ENCODE measurements at places on chromosomes 7 and 10.

- no peak for DNase-seq
Observed at GRCh38 chr7:5528815-5529442, 105.3 kb upstream of the TNRC18 start.

DNA sequence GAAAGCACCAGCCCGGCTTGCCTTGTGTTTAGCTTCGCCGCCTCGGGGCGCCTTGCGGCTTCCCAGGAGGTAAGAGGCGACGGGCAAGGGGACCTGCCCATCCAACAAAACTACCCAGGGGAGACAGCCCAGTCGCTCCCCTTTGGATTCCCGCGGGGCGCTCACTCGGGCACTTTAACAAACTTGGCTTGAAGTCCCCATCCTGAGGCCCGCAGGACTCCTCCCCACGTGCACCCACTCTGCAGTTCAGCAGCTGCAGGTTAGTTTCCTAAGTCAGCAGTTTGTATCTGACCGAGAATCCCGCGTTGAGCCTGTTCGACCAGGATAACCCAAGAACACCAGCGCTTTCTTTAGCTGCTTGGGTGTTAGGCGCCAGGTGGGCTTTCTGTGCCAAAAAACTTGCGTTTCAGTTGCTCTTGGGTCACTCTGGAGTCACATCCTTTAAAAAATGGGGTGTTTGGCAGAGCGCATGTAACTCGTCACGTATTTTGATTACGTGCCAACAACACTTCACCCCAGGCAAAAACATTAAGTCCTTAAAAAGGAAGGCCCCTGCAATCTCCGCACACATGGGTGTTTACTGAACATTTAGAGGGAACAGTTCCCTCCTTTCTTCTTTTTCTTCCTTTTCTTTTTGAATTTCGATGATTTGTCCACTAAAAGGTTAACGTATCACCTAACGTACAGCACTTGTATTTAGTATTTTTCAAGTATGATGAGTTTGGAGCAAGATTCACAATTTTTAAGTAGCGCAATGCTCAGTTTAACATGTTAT lies 876 bp downstream of the DNAH11 start:
- DNase-seq: no peak

DNA sequence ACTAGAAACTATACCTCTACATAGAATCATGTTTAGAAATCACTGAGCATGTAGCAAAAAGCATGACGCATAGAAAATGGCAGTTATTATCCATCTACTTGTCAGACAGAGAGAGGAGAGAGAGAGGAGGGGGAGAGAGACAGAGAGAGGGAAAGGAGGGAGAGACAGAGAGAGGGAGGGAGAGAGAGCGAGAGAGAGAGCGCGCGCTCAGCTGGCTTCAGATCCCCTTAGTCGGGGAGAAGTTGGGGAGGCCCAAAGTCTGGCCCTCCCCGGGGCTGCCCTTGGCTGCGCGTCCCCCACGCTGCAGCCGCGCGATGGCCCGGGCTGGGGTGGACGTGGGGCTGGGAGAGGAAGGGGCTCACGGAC lies 37.0 kb downstream of the CNPY1 start:
- no peak for DNase-seq

DNA sequence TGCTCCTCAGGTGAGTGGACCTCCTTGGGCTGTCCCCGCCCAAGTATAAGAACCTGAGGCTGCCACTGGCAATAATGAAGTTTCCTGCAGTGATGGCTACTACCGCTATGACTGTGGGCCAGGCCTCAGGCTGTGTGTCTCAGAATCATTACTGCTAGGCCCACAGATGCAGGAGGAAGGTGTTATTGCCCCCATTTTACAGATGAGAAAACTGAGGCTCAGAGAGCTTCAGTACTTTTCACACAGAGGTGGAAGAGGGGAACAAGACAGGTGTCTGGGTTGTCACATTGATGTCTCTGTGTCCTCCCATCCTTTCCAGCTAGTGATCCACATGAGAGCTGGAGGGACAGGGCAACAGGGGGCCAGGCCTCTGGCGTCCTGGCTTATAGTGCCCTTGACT lies 155.2 kb downstream of the CDH23 start:
- DNase-seq: no peak

- DNase-seq: no peak
Observed at GRCh38 chr7:128097211-128097731, 66.0 kb upstream of the LRRC4 start.

- no peak for DNase-seq
Observed at GRCh38 chr7:152366662-152367061, 69.1 kb downstream of the KMT2C start.

DNA sequence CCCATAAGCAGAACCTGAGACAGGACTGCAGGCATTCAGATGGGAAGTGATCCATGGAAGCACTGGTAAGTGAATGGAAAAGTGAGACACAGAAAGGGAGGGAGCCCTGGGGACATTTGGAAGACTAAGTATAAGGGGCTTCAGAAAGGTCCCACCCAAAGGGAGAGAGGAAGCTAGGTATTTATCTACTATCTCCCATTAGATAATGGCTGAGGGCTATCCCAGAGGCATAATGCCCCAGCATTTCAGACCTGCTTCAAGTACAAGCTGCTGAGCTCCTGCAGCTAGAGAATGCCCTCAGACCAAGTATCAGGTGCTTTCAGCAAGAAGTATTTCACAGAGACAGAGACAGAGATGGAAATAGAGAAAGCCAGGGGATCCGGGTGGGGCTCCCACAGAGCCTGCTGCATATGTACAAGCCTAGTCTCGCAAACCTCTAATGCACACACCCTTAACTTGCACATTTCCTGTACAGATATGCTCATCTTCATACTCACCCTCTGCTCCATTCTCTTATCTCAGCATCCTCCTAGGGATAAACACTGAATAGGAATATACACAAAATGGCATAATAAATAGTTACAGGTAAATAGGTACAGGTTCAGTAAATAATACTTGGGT lies 20.2 kb downstream of the KDM7A start:
- DNase-seq: no peak

DNA sequence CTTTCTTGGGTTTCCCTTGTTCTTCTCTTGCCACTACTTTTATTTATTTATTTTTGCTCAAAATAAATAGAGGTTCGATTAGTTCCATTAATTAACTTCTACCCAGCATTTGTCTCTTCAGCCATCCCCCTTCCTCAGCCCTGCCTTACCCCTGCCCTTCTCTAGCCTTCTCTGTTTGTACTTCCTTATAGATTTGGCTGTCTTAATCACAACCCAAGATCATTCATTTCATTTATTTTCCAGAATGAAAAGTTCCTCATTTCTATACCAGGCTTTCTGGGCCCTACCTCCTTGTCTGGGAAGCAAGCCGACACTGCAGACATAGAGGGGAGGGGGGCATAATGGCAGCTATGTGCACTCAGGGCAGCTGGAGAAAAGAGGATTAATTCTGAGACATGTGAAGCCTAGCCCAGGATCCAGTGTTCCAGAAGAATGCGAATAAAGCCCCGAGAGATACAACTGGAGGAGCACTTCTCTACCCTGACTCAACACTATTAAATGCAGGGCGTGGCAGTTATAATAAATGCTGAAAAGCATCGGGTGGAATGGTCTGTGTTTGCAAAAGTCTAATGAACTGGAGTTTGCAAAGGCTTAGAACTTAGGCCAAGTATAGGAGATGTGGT lies 6.4 kb upstream of the PDCD4 start:
- DNase-seq: no peak

DNA sequence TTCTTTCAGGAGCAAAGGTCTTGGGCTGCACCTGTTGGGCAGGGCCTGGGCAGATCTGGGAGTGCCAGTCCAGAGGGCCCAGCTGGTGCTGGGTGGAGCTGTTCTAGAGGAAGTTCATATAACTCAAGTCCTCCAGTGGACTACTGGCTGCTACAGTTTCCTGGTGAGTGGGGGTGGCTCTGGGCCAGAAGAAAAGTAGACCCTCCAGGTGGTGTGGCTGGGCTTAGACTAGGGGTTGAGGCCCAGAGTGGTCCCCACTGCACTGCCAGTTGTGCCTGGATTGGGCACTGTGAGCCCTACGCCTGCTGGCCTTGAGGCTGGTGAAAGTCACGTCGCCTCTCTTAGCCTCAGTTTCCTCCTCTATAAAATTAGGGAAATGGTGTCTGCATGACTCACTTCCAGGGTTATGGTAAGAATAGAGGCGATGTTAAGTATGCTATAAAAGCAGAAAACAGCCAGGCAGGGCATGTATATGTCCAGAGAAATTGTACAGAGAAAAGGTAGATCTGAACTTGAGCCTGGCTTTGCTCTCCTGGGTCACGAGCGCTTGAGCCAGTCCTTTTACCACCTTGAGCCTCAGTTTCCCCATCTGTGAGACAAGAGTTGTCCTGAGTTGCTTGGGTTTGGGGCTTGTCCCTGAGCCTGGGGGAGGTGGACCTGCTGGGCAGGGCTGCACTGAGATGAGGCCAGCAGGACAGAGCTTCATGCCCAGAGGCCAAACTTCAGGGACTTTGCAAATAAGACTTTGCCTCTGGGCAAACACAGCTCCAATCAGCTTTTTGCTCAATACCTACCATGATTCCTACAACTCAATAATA lies 3.8 kb upstream of the CLDN3 start:
- no peak for DNase-seq

GRCh38 chr10:22605168-22605567 lies 109.2 kb downstream of the PIP4K2A start:
- no peak for DNase-seq

DNA sequence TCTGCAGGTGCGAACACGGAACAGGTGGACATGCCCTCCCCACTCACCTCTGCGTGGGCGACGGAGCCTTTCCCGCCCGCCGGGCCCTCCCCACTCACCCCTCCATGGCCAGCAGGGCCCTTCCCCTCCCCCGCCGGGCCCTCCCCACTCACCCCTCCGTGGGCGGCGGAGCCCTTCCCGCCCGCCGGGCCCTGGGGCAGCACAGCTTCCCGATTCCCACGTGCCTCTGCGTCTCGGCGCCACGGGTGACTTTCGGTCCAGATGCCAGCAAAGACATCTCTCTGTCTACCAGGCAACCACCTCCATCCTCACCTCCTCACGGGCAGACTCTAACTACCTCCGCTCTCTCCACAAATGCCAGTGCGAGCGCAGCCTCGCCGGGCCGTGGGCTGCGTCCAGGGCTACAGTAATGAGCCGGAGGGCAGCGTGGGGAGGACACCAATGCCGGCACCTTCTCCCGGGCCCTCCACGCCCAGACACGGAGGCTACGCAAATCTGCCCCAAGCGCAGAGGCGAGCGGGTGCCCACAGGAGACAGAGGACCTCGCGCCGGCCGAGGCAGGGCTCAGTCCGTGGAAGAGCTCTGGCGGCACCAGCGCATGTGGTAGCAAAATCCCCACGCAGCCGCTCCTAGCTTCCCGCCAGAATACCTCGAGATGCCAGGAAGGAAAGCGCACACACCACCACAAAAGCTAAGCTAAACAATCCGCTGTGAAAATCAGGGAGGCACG lies 21.8 kb downstream of the GPER1 start:
- DNase-seq: no peak

DNA sequence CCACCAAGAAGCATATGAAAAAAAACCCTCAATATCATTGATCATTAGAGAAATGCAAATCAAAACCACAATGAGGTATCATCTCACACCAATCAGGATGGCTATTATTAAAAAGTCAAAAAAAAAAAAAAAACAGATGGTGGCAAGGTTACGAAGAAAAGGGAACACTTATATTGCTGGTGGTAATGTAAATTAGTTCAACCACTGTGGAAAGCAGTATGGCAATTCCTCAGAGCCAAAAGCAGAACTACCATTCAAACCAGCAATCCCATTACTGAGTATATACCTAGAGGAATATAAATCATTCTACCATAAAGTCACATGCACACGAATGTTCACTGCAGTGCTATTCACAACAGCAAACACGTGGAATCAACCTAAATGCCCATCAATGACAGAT lies 46.0 kb downstream of the CNOT4 start:
- DNase-seq: no peak

- DNase-seq: no peak
Observed at GRCh38 chr10:132806110-132806509, 20.2 kb upstream of the NKX6-2 start.

DNA sequence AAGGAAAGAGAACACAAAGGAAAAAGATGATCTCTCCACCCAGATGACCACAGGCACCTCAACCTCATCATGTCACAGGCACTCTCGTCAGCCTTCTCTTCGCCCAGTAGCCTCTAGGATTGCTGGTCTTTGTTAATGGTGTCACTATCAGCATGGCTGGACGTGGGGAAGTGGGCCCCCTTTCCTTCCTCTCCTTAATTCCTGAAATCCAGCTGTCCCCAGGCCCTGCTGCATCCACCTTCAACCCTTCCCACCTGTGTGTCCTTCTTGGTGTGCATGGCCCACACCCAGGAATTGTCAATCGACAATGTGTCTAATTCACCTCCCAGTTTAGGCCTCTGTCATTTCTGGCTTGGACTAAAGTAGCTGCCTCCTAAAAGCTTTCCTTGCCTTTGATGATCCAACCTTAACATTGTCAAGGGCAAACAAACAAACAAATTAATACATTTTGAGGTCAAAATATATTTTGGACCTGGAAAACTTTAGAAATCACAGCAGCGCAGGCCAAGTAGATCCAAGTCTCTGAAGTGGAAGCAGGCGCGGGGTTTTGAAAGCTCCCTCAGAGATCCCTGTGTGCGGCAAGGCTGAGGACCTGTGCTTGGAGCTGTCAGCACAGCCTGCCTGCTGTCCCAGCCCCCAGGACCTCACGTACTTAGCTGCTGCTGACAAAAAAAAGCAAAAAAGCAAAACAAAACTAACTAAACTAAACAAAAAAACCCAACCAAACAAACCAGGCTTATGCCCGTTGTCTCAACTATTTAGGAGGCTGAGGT lies 193.3 kb upstream of the LYZL2 start:
- no peak for DNase-seq

DNA sequence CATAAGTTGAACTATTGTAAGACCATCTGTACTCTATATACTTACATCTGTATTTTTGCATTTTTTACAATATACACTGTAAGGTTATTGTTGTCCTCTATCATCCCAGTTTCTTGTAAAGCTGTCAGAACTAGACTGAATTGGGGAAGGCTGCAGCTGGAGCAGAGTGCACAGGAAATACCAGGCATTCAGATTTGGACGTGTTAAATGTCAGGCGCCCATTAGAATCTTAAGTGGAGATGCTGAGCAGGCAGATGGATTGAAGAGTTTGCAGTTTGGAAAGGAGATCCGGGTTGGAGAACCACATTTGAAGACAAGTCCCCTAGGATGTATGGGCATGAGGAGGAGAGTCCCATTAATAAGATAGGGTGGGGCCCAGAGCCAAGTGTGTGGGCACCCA lies 40.4 kb downstream of the MTURN start:
- no peak for DNase-seq

- DNase-seq: no peak
Observed at GRCh38 chr10:101848408-101848807, 4.8 kb upstream of the KCNIP2 start.

- no peak for DNase-seq
Observed at GRCh38 chr10:76766682-76767081, 870.9 kb downstream of the KCNMA1 start.

Measured in stimulated activated CD4-positive, alpha-beta T cell treated with anti-CD3 and anti-CD28 coated beads, Interleukin-1b, Interleukin-23, amount 100 ng/mL, for 24 hours (primary cell).